ENCODE measurements at places on chromosomes 11 and 22.

DNA sequence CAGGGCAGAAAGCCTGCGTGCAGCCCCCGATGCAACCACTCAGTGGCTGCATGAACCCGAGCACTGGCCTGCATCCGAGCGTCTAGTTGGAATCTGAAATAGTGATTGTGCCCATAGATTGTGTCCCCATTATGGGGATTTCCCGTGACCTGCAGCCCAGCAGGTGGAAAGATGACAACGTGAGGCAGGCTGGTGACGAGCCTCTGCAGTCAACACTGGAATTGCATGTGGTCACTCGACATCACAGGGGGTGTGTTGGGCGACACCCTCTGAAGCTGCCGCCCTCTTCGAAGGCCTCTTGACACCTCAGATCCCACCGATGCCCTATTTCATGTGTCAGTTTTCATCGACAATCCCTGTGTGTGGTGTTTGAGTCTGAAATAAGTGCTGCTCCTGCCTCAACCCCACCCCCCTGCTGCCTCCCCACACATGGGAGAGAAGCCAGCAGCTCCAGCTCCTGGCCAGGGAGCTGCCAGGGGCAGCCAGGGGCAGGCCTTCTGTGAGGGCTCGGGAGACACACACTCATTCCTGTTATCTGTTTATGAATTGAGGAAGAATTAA is 172.0 kb upstream of the B3GAT1 start:
- DNase-seq: no peak

GRCh38 chr22:42560781-42561180 is 7.0 kb downstream of the SERHL2 start:
- DNase-seq: no peak

DNA sequence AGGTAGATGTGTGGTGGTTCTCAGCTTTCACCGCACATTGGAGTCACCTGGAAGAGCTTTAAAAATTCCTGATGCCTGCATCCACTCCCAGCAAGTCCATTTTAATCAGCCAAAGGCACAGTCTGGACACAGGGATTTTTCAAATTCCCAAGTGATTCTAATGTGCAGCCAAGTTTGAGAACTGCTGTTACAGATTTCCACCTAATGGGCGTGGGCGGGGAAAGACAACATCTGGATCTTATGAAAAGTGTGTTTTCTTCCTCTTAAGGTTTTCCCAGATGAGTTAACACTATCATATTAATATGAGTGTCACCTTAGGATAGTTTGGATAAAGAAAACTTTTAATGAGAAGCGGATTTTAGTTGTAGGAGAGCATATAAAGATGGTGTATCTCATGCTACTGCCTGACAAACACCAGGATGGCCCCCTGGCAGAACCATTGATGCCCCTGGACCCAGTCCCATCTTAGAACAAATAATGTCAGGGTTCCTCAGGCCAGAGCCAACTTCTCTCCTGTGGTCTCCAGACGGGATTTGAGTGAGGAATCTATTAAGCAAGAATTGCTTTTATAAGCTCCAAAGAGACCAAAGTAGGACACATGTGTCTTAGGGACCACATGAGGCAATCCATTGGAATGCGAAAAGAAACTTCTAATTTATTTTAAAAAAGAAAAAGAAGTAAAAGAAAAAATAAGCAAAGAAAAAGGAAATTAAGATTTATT is 31.9 kb downstream of the POU2AF1 start:
- DNase-seq: no peak

GRCh38 chr11:101726988-101727387 is 143.2 kb upstream of the TRPC6 start:
- DNase-seq: no peak

GRCh38 chr11:102139081-102139498 is 28.8 kb downstream of the YAP1 start:
- DNase-seq: no peak

DNA sequence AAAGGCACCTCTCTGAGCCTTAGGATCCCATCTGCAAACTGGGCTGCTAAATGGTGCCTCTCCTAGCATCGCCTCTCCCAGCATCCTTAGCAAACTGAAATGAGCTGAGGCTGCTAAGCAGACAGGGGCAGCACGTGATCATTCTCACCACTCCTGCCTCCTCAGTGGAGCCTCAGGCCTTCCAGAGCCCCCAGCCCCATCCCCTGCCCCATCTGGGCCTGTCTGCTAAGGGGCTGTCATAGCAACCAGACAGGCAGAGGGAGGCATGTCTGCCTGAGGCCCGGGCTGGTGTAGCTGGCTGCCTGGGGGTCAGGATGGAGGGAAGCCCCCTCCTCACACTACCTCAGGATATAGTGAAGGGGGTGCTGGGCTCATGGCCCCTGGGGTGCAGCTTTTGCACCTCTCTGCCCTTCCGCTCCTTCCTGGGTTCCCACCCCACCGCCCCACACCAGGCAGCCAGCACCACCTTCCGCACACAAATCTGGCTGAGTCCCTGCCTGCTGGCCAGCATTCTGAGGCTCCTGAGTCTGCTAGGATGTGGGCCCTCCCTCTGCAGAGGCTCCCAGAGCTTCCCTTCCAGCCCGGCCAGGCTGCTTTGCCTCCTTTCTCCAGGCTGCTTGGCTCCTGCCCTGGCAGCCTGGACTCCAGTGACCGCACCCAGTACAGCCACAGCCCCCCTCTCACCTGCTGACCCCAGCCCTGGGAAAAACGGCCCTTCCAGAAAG is 47.5 kb upstream of the TTLL12 start:
- DNase-seq: no peak

GRCh38 chr11:92225568-92226330 is 1.1 kb downstream of the FAT3 start:
- DNase-seq: no peak

GRCh38 chr11:126742582-126742981 is 258.0 kb downstream of the KIRREL3 start:
- DNase-seq: no peak

DNA sequence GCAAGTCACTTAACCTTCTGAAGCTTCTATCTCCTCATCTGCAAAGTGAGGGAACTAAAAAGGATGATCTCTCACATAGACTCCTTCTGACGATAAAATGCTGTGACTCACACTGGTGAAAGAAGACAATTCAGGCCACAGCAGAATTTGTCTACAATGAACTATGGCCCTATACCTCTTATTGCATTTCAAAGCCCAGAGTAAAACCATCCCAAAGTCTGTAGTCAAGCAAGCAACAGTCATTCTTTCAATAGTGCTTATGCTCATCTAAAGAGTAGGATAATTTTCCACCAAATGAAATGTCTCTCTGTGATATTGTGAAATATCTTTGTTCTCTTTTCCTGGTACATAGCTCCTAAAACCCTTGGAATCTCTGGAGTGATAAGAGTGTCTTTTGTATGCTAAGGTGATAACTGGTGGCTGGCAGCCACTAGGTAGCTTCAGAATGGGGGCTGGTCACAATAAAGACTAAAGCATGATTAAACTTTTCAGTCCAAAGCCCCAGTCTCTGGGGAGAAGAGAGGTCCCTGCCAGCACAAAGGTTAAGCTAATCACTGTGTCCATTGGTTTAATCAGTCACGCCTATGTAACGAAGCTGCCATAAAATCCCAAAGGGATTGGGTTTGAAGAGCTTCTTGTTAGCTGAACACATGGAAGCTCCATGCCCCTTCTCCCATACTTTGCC is 30.8 kb downstream of the SYTL2 start:
- DNase-seq: no peak

DNA sequence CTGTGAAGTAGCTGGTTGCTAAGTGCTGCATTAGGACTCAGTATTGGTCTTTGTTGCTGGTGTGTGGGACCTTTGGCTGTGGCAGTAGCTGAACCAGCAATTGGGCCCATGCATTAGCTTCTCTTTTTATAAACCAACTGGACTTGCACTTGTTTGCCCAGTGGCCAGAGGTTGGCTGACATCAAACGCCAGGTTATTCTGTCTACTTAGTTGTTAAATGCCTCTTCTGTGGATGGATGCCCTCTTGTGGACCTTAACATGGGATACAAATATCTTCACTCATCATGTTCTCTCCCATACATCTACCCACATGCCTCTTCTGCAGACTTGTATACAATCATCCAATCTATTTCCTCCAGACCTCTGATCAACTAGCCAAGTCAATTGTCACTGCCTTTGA is 26.4 kb upstream of the ARHGAP20 start:
- DNase-seq: no peak

DNA sequence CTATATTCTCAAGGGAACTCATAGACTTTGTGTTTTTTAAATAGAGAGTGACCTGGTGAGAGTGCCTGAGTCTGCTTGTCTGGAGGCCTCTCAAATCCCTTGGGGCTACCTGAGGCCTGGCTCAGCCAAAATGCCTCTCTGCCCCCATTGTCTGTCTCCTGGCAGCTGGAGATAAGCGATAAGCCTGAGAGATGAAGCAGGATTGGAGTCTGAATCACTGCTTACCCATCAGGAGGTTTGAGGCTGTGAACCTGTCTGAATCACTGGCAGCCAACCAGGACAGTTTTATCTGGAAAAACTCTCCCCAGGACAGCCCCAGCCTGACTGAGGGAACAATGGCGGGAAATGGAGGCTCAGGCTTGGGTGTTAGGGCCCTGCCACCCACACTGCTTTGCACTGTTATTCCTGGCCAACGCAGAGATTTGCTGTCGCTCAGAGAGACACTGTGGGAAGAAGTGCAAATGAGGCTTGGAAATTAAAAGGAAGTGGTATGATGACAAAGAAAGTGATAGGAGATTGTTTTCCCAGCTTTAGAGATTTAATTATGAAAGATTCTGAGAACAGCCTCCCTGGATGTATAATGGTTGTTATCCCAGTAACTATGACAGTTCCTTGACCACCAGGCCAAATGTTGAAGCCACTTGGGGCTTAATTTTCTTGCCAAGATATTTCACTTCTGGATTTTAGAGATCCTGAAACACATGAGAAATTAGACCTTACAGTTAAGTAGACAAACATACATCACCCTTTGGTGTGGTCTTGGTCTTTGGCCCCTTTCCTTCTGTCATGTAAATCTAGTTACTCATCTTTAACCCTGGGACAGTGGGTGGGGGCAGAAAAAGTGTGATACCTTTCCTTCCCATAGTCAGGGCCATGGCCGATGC is 102.1 kb downstream of the RASSF10 start:
- DNase-seq: no peak

GRCh38 chr11:68140496-68141245 is 19.5 kb upstream of the CHKA start:
- DNase-seq: no peak

GRCh38 chr22:35476341-35476740 is 64.3 kb upstream of the RASD2 start:
- no peak for DNase-seq

DNA sequence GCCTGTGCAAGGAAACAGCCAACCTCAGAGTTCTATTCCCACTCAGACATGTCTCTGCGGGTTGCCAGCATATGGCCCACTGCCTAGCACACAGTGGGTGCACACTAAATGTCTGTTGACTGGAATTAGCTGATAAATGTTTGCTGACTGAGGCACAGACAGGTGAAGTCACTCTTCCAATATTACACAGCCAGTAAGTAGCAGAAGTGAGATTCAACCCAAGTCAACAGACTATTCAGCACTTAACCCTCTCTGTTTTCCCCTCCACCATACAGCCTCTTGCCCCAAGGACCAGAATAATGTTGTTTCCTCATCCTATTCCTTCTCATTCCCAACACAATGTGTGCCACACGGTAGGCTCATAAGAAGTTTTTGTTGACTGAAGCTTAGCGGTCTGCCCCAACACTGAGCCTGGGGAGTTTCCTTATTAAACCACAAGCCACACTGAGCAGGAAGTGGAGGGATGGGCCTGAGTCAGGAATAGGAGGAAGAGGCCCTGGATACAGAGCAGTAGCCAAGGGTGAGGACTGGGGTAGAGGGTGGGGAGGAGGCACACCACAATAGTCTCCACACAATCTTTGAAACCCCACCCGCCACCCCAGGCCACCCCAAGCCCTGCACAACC is 15.7 kb upstream of the IL10RA start:
- no peak for DNase-seq

GRCh38 chr22:26983311-26983710 is 325.9 kb downstream of the MIAT start:
- no peak for DNase-seq

- DNase-seq: no peak
Observed at GRCh38 chr22:25833091-25833490, 91.1 kb downstream of the MYO18B start.

DNA sequence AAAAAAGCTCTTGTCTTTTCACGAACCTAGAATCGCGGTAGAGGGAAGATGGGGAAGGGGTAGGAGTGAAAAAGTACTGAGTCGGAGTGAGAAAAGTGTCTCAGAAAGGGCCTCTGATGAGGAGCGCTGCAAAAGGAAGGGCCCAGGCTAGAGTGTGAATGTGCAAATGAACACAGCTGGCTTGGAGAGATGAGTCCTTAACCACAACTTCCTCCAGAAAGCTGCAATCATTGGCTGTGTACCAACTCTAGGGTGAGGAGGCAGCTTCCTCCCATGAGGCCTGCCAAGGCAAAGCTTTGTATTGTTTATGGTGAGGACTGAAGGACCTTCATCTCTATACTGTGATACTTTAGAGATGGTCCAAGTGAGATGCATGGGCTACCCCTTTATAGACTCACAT is 566.9 kb upstream of the ANO5 start:
- DNase-seq: no peak

- no peak for DNase-seq
Observed at GRCh38 chr11:133385781-133386180, 146.5 kb downstream of the OPCML start.

DNA sequence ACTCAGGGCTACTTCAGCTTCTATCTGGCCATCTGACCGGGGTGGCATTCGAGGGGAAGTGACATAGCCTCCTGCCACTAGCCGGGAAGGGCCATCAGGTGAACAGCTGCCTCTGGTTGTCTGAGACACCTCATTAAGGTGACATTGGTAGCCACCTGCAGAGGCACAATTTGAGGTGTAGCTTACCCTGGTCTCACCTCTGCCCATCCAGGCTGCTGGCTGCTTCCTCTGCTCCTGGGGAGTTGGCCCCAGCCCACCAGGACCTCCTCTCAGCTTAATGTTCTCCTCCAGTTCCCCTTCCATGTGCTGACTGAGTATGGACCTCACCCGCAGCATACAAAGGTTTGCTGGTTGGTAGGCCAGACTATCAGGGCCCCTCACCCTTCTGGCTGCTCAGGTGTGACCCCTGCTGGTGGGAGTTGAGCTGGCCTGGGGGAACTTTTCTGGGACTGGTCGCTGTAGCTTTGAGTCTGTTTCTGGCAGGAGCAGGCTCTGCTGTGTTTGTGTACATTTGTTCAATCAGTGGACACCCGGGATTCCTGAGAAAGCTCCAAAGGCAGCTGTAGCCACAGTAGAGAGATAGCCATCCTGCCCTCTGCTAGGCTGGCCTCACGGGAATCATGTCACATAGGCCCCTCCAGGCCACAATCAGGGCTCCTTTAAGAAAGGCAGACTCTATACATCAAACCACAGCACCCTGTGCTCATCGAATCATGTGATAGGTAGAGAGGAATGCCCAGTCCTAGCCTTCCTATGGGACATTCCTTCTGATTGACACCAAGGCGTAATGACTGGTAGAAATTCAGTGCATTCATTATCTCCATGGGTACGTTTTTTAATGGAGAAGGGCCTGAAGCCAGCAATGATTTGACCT is 295.1 kb upstream of the PLET1 start:
- peak; percentile 20 for DNase-seq

All from stimulated activated CD4-positive, alpha-beta T cell treated with anti-CD3 and anti-CD28 coated beads, TNF-alpha, amount 100 ng/mL, for 1 hour (primary cell).